ENCODE measurements at places on chromosomes 2 and 18. TPM values are rescaled to one million over a fixed set of nuclear protein-coding genes. Genes with fewer than 3 reads are reported as not detected.

DNA sequence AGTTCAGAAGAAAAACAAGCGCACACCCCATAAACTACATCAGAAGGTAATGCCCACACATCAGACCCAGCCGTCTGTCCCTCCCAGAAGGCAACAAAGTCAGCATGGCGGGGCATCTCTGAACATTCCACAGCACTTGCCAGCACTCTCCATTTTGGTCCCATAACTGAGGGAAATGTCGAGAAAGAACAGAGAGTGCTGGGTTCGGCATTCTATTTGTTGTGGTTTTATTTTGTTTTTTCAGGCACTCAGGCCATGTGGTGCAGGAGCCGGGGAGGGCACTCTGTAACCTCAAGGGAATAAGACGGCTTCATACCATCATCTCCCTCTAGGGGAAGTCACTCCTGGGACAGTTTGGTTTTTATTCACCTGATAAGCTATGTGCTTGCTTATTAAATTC, 156.0 kb downstream of the SEPTIN10 start:
- DNase-seq = no peak

- DNase-seq = no peak
These were observed 100.3 kb downstream of the GREB1L start for GRCh38 chr18:21342372-21342771.

DNA sequence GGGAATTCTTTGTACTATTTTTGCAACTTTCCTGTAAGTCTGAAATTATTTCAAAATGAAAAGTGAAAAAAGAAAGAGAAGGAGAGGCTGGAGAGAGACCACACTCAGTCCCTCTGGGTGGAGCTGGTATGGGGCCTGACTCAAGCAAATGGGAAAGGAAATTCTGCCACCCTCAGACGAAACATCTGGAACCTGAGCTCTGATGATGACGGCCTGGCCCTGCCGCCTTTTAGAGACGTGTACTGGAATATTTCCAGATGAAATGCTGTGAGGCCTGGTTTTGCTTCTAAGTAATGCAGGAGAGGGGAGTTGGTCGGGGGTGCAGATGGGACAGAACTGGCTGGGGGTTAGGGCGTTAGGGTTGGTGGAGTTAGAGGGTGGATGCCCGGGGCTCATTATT, 57.4 kb upstream of the GLI2 start:
- no peak for DNase-seq

GRCh38 chr2:41024816-41025215, 572.9 kb upstream of the SLC8A1 start:
- no peak for DNase-seq

DNA sequence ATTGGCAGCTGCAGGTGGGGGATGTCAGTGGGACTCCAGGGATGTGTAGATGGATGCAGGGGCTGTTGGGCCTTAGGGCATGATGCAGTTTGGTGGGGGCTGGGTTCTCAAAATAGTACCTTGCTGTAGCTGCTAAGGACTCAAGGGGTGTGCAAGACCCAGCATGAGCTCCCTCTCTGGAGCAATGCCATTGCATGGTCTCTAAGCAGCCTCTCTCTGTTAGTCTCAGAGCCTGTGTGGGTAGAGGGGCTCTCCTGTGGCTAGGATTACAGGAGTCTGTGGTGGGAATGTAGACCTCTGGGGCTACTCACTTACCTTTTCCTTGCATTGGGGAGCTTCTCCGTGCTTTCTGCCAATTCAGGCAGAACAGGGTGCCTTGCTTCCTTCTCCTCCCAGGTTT, 228.9 kb downstream of the LPIN1 start:
- DNase-seq = no peak

KYNU gene
- polyA plus RNA-seq = not detected

GTF3C2 gene
- polyA plus RNA-seq = 46.1 TPM

CAVIN2 gene
- polyA plus RNA-seq = not detected

TMEM17 gene
- not detected for polyA plus RNA-seq

HOXD10 gene
- not detected for polyA plus RNA-seq

RFX8 gene
- polyA plus RNA-seq = not detected
